ENCODE measurements at places on chromosomes 3 and 15.

- DNase-seq = no peak
These were observed 35.8 kb downstream of the ATP2B2 start for GRCh38 chr3:10469441-10470119.

GRCh38 chr15:31345606-31346366, 19.2 kb downstream of the KLF13 start:
- no peak for DNase-seq

DNA sequence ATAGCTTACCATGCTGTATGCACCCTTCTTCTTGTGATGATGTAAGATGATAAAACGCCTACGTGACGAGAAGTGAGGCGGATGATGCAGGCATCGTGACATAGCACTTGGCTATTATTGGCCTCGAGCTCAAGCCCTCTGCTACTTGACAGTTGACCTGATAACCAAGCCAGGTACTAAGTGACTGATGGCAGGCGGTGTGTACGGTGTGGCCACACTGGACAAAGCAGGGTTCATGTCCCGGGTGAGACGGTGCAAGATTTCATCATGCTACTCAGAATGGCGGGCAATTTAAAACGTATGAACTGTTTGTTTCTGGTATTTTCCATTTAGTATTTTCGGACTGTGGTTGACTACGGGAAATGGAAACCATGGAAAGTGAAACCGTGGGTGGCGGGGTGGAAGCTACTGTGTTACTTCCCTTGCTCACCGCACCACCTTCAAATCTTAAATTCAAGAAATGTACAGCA, 57.7 kb downstream of the SLC12A8 start:
- no peak for DNase-seq

- peak; percentile 82 for DNase-seq
These were observed 37.5 kb downstream of the SNAPC5 start for GRCh38 chr15:66459818-66460615.

DNA sequence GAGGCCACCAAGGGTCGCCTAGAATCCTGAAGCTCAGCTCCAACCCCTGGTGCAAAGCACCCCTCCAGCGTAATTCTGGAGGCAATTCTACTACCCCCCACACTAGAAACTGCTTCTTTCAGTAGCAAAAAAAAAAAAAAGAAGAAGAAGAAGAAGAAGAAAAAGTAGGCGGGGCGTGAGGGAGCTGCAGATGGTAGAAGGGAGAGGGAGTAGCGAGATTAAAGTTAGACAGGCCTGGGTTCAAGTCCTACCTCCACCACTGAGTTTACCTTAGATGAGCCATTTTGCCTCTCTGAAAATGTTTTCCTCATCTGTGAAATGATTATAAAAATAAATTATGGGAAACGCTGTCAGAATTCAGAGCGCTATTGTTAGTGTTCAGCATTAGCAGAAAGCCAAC, 913 bp downstream of the FAM174B start:
- DNase-seq = no peak

GRCh38 chr3:10548992-10549391, 43.6 kb upstream of the ATP2B2 start:
- DNase-seq = peak; percentile 66

DNA sequence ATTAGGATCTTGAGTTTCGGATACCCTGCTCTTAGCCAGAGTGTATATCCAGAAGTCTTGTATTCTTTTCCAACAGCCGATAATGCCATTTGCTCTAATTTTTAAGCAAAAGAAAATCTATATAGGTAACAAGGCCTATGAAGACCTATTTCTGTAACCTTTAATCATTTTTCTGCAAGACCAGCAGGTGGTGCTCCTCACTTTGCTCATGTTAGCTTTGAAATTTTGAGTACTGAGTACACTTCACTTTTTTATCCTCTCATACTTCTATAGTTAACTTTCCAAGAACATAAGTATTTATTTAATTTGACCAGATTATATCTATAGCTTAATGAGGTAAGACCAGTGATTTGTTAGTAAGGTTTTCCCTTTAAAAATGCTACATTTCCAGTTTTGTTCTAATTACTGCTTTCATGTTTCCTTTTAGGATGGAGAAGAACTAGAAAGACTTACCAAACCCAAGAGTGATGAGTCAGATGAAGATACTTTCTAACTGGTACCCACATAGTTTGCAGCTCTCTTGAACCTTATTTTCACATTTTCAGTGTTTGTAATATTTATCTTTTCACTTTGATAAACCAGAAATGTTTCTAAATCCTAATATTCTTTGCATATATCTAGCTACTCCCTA, 20.5 kb downstream of the SLC35A5 start:
- peak; percentile 71 for DNase-seq

DNA sequence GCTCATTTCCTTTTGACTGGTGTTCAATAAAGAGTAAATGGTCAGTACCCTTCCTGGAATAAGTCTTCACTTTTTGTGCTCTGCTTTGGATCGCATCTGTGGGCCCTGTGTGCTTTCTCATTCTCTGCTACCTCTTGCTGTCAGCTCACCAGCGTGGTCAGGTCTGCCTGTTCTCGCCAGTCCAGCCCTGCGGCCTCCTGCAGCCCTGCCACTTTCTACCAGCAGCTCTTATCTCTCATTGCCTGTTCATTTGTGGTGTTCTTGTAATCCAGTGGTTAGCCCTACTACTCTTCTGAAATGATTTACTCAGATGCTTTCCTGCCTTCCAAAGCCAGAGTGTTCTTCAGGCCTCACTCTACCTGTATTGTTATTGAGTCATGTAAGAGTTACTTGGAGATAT, 54.8 kb downstream of the CHCHD6 start:
- no peak for DNase-seq

DNA sequence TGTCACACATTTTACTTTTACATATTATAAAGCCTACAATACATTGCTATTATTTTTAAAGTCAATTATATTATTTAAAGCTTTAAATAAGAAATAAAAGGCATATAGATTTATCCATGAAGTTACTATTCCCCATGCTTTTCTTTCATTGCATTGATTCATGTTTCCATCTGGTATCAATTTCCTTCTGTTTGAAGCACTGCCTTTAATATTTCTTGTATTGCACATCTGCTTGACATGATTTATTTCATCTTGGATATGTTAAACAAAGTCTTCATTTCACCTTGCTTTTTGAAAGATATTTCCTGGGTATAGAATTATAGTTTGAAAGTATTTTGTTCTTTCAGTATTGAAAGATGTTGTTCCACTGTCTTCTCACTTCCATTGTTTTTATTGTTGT, 174.3 kb upstream of the MBNL1 start:
- DNase-seq = no peak

DNA sequence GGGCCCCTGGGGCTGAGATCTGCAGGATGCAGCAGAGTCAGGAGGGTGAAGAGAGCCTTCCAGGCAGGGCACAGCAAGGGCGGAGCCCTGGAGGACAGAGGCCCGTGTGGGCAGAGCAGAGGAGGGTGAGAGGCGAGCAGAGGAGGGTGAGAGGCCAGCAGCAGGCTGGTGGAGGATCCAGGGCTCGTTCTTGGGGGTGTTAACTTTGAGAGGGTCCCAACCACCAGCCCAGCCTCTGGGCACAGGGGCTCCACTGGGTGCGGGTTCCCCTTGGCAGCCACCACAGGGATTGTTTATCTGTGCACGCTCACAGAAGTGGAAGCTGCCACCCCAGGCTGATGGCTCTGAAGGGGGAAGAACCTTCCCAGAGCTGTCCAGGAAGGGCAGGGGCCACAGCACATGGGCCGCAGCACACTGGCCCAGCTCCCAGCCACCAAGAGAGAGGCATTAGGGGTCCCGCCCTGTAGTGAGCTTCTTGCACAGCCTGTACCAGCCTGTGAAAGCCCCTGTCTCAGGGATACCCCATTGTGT, 9.3 kb upstream of the PLXND1 start:
- no peak for DNase-seq

DNA sequence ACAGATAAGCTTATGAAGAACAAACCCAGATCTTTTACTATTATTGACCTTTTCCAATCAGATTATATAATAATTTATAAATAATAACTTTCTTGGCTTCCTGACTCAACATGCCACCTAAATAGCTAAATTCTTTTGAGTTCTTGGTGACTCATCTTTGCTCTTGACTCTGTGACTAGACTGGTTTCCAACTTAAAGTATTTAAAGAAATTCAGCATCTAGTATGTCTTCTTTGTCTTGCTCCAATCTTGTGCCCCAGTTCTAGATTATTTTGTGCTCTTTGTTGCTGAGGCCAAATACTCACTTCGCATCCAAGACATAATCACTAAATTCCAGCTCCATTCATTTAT, 483.2 kb upstream of the TBL1XR1 start:
- peak; percentile 77 for DNase-seq

- no peak for DNase-seq
These were observed 128.9 kb downstream of the TFG start for GRCh38 chr3:100838157-100838556.

- DNase-seq = no peak
These were observed 837 bp downstream of the LRRN1 start for GRCh38 chr3:3800080-3800455.

DNA sequence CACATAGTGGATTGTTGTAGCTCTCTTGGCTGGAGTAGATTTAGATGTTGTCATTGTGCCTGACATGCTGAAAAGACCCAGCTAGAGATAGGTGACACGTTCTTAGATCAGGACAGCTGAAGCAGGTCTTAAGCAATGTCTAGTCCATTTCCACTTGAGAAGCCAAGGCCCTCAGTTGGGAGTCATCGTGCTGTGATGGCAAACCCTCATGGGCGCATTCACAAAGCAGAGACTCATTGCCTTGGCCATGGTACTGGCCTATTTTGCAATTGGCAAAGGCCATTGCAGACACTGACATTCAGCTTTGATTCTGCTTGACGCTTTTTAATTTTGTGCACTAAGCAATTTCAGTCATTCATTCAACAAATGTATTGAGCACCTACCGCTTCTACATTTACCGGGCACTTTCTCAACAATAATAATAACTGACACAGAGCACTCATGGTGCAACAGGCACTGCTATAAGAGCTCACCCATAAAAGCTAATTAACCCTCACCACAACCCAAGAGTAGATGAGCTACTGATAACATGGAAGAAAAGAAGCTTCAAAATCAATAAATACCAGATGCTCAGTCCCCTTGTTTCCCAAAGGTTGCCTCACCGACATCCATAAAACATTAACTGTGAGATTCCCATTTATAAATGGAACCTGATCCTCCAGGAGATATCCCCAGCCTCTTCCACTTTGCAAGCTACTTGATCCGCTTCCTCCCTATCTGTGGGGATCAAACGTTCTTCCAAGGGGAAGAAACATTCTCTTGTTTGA, 200.1 kb downstream of the TLE3 start:
- DNase-seq = no peak

GRCh38 chr15:65512807-65513416, 4.6 kb downstream of the DPP8 start:
- no peak for DNase-seq

GRCh38 chr3:2727610-2728318, 382.4 kb downstream of the IL5RA start:
- DNase-seq = no peak

- DNase-seq = peak; percentile 69
These were observed 13.7 kb upstream of the CCR3 start for GRCh38 chr3:46228260-46229242.

DNA sequence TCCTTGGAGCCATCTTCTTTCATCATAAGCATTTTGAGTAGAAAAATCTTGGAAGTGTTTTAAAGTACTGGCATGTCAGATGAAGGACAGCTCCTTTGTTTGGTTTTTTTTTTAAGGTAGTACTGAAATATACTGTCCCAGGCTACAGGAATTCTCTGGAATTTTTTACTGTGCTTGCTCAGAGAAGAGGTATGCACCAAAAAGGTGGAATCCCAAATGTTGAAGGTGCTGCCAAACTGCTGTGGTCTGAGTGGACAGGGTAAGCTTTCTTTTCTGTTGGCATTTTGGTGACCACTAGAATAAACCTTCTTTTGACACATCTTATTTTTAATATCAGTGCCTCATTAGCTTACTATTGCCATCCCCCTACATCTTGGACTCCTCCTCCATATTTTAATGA, 7.2 kb downstream of the GNL3 start:
- peak; percentile 47 for DNase-seq

DNA sequence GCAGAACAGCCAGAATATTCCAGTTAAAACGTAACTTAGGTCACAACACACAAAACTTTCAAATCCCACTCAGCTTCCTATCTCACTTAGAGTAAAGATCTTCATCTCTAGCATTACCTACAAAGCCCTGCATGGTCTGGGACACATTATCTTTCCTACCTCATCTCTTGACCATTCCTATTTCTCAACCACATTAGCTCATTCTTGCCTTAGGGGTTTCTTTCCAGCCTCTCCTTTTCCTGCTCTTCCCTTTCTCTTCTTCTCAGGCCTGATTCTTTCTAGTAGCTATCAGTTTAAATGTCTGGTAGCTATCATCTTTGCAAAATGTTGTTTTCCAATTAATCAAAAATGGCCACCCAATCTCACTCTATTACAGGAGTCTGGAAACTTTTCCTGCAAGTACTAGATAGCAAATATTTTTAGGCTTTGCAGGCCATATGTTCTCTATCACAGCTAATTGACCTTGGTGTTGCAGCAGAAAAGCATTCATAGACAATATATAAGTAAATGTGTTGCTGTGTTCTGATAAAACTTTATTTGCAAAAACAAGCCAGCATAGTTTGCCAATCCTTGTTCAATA, 15.1 kb upstream of the CBLB start:
- peak; percentile 59 for DNase-seq

DNA sequence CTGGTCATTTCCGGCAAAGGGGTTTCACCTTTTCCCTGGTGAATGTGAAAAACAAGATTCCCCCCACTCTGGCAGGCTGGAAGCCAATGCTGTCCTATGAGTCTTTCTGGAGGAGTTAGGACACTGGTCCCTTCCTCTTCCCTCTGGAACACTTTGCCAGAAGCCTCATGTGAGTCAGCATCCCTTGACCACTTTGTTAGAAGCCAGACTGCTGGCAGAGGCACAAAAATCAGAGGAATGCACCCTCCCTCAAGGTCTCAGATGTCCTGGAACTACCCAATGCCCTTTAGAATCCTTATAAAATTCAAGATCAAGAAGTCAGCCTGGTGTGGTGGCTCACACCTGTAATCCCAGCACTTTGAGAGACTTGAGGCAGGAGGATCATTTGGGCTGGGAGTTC, 26.6 kb downstream of the ITGB5 start:
- DNase-seq = peak; percentile 100

GRCh38 chr3:23723930-23724329, 81.8 kb upstream of the UBE2E1 start:
- DNase-seq = no peak

DNA sequence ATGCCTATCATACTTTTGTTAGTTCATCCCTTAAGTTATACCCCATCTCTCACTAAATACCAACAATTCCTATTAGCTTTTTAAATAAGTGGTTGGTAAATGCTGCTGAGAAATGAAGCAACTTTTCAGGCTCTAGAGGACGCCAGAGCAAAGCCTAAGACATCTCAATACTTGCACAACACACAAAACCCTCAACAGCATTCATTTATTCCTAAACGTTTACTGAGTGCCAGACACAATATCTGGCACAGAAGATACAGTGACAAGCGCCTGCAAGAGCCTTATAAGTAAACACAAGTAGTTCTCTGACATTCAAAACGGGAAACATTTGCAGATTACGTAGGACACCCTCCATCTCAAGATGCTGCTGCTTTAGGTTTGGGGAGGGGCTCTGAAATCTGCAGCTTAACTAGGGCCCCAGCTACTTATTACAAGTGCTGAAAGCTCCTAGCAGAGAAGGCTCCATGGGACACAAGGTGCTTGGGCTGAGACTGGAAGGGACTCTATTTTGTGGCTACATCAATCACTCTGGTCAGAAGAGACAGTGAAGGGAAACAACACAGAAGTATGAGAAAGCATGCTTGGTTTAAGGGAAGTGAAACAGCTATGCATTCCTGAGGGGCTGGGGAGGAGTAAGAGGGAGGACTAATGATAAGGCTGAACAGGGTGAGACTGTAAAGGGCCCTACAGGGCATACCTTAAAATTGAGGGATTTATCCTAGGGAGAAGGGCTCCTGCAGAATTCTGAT, 311.3 kb downstream of the PLCL2 start:
- DNase-seq = no peak

Data from M059J (cell line).